ENCODE measurements at places on chromosomes 5 and 9.

GRCh38 chr9:125885405-125886034 is 138.3 kb downstream of the PBX3 start:
- no peak for DNase-seq

- DNase-seq, result no peak
These were observed 61.2 kb upstream of the RXRA start for GRCh38 chr9:134265078-134265477.

GRCh38 chr5:131684595-131684994 is 49.6 kb upstream of the RAPGEF6 start:
- DNase-seq, result no peak

DNA sequence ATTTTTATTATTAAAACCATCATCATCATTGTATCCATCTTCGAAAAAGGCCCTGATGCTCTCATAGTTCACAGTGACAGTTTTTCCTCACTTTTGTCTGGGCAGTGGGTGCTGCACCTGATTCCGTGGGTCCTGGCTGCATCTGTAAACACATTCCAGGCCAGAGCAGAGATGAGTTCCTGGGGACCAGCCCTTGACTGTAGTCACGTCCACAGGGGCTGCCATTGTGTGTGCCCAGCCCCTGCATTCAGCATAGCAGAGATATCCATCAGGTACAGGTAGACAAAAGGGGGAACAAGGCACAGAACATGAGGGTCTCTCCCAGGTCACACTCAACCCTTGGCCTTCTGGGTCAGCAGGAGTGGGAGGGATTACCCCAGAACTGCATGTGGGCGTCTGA is 189.0 kb downstream of the NR3C1 start:
- DNase-seq, result no peak

DNA sequence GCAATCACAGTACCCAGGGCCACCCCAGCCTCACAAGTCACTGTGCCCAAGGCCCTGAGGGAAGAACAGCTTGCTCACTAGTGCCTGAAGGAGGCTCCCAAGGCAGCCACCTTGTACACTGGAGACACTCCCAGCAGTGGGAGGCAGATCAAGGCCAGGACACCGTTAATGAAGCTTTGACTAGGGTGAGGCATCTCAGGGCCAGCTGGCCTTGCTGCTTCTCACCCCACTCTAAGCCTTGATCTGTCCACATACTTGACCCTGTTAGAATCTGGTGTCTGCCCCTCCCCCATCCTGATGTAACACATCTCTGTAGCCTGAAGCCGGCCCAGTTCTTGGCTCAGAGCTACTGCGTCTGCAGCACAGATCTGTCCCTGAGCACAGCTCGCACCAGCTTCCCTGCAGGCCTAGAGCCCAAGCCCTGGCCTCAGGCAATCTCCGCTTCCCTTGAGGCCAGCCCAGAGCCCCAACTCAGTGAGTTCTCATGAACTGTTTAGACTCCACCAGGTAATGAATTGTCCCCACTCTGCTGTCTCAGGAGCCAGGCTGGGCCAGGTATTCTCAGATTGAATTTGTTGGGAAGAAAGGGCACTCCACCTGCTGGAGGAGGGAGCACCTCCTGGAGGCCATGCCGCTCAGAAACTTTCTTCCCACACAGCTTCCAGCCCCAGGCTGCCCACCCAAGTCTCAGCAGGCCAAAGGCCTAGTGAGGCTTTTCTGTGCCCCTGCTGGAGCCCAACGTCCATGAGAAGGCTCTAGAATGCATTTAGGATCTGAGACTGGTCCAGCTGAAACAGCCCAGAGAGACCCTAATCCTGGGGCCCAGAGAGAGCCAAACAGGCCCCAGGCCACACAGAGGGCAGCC is 13.4 kb upstream of the JADE2 start:
- no peak for DNase-seq

All from right lung (tissue), 10 donors.